HFFc6 (cell line): ENCODE measurements at places on chromosomes 6 and 20. TPM values are rescaled to one million over a fixed set of nuclear protein-coding genes. Genes with fewer than 3 reads are reported as not detected.

- DNase-seq, result peak; percentile 17
Observed at GRCh38 chr6:25295651-25296050, 16.5 kb downstream of the CARMIL1 start.

- no peak for DNase-seq
Observed at GRCh38 chr6:119845161-119845560, 495.6 kb upstream of the MAN1A1 start.

DNA sequence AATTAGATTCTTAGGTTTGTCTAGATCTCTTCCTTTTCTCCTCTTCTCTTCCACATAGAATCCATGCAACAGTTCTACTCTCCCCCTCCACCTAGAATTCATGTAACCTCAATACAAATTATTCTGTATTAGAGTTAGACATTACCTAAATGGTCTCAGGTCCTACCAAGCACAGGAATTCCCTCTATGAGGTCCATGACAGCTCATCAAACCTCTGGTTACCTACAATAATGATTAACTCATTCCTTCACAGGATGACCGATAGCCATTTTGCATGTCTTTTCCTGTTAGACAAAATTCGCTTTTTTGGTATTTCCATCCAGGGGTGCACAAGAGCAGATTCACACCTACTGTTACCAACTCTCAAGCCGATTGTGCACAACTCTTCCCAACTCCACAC lies 27.4 kb upstream of the BMP2 start:
- DNase-seq, result no peak

- peak; percentile 47 for DNase-seq
Observed at GRCh38 chr20:38181207-38181801, 16.2 kb upstream of the TGM2 start.

GRCh38 chr6:137025786-137026730 lies 18.7 kb downstream of the IL20RA start:
- DNase-seq, result no peak

DNA sequence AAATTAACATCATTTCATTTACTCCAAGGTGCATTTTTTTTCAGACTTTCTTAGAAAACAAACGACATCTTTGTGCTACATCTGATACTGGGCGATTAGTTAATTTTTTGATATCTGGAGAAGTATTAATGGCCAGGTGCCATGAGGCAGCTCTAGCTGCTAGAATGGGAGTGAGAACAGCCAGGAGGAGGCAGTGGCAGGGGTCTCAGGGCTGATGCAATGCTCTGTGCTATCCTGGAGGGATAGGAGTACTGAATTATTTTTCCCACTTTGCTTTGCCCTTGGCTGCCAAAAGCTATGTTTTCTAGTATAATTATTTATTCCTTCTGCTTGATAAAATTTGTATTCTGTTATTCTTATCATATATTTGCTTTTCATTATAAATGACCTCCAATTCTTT lies 133.6 kb upstream of the NOX3 start:
- no peak for DNase-seq

DNA sequence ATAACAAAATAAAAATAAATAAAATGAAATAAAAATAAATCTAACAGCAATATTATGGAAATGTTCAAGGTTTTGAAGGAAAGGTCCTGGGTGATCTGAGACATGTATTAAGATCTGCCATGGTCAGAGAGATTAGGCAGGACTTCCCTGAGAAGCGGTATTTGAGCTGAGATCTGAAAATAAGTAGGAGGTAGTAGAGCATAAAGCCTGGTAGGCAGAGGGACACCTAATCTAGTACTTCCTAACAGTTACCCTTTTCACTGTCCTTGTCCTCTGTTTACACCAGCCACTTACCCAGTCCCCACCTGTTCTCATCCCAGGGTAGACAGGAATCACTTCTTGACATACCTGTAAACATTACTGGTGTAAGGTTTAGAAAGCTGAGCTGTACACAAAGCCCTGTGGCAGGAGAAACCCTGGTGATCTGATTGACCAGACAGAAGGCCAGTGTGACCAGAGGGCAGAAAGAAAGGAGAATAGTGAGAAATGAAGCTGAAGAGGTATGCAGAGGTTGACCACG lies 8.3 kb upstream of the ZNF318 start:
- DNase-seq, result no peak

DNA sequence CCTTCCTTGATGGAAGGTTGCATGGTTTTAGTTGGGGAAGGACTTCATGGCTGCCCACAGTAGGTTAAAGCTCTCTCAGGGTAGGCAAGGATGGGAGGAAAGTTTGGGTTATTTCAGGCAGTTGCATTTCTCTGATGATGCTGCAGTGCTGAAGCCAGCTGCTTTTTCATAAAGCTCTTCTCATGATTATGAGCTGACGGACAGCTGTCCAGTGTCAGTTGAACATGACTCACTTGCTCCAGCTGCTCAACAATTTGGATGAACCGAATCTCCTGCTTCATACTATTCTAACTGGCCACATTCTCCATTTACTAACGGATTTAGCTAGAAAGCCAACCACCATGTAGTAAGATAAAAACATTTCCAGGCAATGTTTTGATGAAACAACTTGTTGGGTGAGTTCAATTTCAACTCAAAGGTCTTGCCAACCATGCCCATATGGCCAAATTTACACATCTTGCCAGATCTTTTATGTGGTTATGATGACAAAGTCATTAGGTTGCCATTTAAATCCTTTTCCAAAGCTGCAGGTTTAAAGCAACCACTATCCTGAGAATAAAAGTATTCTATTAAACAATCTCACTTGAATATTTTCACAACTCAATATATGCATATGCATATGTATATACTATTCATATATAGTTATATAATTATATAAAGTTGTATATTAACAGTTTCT lies 125.9 kb downstream of the HS3ST5 start:
- no peak for DNase-seq

MYL9 gene
- 1,183 and 1,696 TPM in 2 replicates for total RNA-seq

CLPSL2 gene
- total RNA-seq, result not detected in 3 replicates
